ENCODE measurements at places on chromosomes 13 and 19. TPM values are rescaled to one million over a fixed set of nuclear protein-coding genes. Genes with fewer than 3 reads are reported as not detected.

FAM83E gene
- not detected for total RNA-seq

DIRAS1 gene
- total RNA-seq, result 1.5 TPM

NPHS1 gene
- total RNA-seq, result not detected

IFNL1 gene
- total RNA-seq, result not detected

ZNF726 gene
- 8.9 TPM for total RNA-seq

DNA sequence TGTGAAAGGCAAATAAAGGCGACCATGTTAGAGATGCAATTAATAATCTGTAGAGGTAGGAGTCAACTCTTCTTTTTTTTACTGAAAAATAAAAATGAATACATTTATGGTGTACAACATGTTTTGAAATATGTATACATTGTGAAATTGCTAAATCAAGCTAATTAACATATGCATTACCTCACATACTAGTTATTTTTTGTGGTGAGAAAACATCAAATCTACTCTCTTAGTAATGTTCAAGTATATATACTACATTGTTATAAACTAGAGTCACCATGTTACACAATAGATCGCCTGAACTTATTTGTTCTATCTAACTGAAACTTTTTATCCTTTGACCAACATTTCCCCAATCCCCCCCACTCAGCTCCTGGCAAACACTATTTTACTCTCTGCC is 143.2 kb downstream of the POU4F1 start:
- no peak for DNase-seq

DNA sequence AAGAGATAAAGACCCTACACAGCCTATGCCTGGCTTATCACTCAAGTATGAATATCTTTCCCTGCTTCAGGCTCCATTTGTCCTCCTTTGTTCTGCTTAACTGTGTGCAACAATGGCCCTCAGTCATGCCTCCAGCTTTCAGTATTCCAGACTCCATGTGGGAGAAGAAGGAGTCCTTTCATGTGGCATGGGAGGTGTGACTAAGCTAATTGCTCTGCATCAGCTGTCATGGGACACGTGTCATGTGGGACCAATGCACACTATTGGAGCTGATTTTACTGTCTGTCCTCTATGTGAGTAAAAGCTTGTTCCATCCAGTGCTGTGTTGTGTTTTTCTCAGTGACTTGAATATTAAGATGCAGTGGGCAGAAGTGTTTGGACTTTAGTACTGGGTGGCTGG is 1198.3 kb downstream of the OLFM4 start:
- no peak for DNase-seq

DNA sequence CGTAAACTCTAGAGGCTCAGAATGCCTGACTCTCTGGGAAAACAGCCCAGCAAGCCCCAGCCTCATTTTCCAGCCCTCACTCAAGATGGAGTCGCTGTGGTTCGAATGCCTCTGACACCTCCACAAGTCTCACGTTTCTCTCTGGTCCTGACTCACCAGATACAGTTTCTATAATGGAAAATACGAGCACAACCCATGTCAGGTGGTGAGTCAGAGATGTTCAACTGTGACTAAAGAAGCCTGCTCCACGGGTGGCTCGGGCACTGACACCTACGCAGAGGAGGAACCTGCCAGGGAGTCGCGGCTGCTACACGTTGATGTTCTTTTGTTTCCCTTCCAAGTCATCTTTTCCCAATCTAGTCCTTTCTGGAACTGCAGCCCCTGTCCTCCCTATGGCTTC is 87.1 kb upstream of the STK24 start:
- peak; percentile 83 for DNase-seq

DNA sequence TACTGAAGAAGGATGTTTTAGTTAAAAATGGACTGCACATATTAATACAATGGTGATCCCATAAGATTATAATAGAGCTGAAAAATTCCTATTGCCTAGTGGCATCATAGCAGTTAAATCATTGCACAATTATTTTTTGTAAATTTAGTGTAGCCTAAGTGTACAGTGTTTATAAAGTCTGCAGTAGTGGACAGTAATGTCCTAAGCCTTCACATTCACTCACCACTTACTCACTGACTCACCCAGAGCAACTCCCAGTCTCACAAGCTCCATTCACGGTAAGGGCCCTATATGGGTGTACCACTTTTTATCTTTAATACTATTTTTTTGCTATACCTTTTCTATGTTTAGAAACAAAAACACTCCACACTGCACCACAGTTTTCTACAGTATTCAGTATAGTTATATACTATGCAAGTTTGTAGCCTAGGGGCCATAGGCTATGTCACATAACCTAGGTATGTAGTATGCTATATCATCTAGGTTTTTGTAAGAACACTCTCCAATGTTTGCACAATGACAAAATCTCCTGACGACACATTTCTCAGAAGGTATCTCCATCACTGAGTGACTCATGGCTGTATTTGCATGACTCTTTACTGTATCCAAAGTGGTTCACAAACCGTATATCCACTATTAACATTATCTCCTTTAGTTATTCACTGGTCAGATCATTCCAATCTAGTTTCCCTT is 536.0 kb downstream of the KLF12 start:
- peak; percentile 11 for DNase-seq

- DNase-seq, result no peak
These were observed 140.2 kb downstream of the ZNF536 start for GRCh38 chr19:30512176-30513081.

- DNase-seq, result no peak
These were observed 254.7 kb downstream of the KLF12 start for GRCh38 chr13:73879346-73880015.

GRCh38 chr19:35337097-35337983 is 8.4 kb downstream of the CD22 start:
- no peak for DNase-seq

GRCh38 chr13:69050696-69051095 is 1056.9 kb upstream of the ATXN8OS start:
- no peak for DNase-seq

DNA sequence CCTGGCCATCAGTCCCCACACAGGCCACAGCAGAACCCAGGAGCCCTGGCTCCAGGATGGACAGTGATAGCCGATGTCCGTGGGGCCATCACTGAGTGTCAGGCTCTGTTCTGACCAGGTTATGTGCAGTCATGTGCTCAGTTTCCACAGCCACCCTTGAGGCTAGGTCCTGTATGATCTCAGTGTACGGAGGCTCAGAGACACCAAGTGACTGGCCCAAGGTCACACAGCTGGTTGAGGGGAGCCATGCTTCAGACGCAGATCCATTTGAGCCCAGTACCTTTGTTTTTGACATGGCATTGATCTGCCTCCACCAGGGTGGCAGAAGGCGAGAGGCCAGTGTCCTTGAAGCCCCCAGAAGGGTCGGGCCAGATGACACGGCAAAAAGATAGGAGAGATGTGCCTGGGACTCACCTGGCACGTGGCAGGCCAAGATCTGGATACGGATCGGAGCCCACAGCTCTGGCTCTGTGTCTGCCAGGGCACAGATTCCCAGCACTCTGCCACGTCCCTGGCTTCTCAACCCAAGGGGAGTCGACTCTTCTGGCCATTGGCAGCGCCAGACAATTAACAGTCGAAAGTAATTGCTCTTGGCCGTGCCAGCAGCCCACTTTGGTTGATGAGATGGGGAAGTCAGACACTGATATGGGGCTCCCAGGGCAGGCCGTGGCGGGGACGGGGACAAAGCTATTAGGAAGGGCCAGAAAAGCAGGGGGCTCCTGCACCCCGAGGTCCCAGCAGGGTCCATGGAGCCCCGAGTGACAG is 15.6 kb downstream of the EVI5L start:
- no peak for DNase-seq

- no peak for DNase-seq
These were observed 383.4 kb downstream of the ITGBL1 start for GRCh38 chr13:101835920-101836319.
